ENCODE measurements at places on chromosomes 4 and X. TPM values are rescaled to one million over a fixed set of nuclear protein-coding genes. Genes with fewer than 3 reads are reported as not detected.

GRCh38 chr4:104938624-104939023 is 208.1 kb upstream of the TET2 start:
- no peak for DNase-seq

DNA sequence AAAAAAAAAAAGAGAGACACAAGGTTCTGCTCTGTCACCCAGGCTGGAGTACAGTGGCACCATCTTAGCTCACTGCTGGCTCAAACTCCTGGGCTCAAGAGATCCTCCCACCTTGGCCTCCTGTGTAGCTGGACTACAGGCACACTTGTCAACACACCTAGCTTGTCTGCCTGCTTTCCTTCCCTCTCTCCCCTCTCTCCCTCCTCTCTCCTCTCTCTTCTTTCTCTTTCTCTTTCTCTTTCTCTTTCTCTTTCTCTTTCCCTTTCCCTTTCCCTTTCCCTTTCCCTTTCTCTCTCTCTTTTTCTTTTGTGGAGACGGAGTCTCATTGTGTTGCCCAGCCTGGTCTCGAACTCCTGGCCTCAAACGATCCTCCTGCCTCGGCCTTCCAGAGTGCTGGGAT is 132.1 kb downstream of the DIPK2B start:
- DNase-seq = no peak

- DNase-seq = no peak
Observed at GRCh38 chr4:15781427-15782095, 3.4 kb downstream of the CD38 start.

HEPH gene
- polyA plus RNA-seq = not detected

- no peak for DNase-seq
Observed at GRCh38 chr4:176123710-176124407, 58.2 kb downstream of the WDR17 start.

GRCh38 chr4:93355411-93355810 is 473.1 kb upstream of the ATOH1 start:
- DNase-seq = no peak

ENOPH1 gene
- 43.6 TPM for polyA plus RNA-seq

ANOS1 gene
- not detected for polyA plus RNA-seq

SOD3 gene
- polyA plus RNA-seq = not detected

DNA sequence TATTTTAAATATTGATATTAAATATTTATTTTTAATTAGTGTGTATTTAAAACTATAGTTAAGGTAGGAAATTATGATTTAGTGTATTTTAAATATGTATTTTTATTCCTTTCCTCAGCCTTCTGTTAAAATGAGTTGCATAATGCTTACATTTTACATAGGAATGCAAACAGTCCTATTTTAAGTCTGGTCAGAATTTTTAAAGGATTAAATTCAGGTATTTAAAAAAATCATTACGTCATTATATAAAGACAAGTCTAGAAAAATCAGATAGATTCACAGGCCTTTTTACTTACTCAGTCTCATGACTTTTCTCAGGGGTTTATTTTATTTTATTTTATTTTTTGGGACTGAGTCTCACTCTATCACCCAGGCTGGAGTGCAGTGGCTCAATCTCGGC is 50.4 kb upstream of the RPA4 start:
- DNase-seq = no peak

GRCh38 chr4:6909113-6909969 is at the start of gene TBC1D14:
Gene TBC1D14, plus strand, starts transcription at chr4:6909826. Its CDS starts 13,564 bp downstream, at chr4:6923390.
- peak; percentile 86 for DNase-seq

ZNF711 gene
- polyA plus RNA-seq = 1.6 TPM

All from naive B cell (primary cell).